ENCODE measurements at places on chromosomes 2 and 18.

DNA sequence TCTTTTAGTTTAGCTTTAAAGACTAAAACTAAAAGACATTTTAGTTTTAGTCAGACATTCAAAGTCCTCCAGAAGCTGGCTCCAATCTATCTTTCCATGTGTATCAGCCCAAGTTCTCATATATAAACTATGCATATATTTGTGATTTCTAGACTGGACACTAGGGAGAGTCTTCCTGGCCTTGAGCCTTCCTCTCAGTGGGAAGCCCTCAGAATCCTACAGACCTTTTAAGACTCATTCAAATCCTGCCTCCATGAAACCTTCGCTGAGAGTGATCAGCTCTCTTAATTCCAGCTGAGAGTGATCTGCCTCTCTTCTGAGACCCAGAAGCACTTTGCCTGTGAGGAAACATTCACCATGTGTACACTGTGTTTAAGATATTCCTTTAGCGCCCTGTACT is 452.7 kb downstream of the TGIF1 start:
- no peak for DNase-seq

- DNase-seq = no peak
Observed at GRCh38 chr2:159002462-159003111, 34.1 kb downstream of the TANC1 start.

GRCh38 chr2:234496055-234496834 is 636 bp downstream of the ARL4C start:
- DNase-seq = peak; percentile 18

DNA sequence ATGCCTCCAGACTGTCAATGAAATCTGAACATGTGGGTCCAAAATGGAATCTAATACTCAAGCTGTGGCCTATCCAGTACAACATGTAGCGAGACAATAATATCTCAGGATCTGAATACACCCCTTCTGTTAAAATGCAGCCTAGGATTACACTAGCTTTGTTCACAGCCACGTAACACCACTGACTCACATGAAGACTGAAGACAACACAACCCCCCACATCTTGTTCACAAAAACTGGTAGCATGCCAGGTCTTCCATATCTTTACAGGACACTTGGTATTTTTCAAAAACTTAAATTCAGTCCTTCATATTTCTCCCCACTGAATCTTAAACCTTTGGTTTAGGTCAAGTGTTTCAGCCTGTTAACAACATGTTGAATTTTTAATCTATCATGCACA is 84.2 kb downstream of the SLC8A1 start:
- DNase-seq = no peak

- DNase-seq = no peak
Observed at GRCh38 chr2:8316356-8316755, 365.5 kb upstream of the ID2 start.

- no peak for DNase-seq
Observed at GRCh38 chr2:54669677-54670484, 53.6 kb upstream of the EML6 start.

DNA sequence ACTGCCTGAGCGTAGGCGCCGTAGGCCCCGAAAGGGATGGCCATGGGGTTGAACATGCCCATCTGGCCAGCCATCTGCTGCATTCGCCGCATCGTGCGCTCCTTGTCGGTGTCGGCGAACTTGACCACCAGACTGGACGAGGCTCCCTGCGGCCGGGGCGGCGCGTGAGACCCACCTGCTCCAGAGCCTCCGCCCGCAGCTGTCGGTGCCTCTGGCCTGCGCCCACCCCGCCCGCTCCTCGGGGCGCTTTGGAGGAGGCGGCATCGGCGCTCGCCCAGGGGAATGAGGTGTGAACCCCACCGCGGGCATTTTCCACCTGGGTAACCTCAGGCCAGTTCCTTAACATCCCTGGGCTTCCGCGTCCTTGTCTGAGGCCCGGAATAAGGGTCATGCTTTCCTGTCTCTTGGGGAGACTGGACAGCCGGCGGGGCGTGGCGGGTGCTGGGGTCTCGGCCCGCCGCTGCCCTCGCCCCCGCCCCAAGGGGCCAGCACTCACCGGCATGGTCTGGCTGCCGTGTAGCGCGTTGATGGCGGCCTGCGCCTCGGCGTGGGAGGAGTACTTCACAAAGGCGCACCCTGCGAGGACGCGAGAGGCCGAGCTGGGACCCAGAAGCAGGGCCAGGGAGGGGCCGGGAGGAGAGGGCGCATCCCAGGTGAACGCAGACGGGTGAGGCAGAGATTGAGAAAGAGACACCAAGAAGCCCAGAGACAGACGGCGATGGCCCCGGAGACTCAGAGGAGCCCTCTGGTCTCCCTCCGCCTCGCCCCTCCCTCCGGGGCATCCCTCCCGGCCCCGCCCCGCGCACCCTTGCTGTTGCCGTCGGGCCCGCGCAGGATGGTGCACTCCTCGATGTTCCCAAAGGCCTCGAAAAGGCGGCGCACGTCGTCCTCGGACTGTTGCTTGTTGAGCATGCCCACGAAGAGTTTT is 291.0 kb downstream of the CELF4 start:
- DNase-seq = no peak

- no peak for DNase-seq
Observed at GRCh38 chr2:150006591-150006990, 419.0 kb upstream of the MMADHC start.

DNA sequence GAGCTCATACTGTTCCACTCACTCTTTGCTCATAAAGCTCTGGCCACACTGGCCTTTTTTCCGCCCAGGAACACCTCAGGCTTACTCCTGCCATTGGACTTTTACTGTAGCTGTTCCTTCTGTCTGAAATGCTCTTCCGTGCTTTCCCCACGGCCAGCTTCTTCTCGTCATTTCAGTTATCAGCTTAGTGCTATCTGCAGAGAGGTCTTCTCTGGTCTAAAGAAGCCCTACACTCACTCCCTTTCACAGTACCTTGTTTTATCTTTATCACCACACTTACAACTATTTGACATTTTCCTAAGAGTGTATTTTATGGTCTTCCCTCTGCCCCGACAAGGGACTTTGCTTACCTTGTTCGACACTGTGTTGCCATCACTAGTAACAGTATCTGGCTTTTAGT is 388.1 kb upstream of the SPRED2 start:
- no peak for DNase-seq

DNA sequence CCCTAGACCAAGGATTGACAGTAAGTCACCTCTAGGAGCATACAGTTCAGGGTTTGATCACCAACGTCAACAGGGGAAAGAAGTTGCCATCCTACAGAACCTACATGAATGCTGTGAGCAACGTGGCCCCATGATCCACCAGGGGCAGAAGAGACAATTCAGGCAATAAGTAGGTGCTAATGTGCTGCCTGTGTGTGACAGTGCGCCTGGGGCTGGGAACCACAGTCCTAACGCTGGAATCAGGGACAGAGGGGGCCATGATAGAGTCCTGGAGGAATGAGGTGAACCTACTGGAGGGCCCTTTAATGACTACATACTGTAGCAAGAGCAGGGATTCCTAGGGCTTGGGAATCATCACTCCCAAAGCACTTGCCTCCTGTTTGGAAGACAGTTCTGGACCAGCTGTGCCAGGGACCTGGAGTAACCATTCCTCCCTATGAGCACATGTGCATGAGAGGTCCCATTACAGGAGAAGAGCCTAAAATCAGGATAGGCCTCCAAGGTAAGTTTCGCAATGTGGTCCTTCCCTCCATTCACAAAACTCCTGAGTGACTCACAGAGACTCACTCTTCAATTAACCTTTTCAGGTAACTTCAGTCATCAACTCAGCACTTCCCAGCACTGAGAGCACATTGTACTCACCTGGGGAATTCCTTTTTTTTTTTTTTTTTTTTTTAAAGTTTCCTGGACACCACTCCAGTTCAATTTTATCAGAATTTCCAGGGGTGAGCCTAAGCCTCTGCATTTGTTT is 214.0 kb downstream of the TMEM163 start:
- DNase-seq = no peak

All from NCI-H1105 (cell line).